BE2C (cell line): ENCODE measurements at places on chromosomes 1 and 21.

DNA sequence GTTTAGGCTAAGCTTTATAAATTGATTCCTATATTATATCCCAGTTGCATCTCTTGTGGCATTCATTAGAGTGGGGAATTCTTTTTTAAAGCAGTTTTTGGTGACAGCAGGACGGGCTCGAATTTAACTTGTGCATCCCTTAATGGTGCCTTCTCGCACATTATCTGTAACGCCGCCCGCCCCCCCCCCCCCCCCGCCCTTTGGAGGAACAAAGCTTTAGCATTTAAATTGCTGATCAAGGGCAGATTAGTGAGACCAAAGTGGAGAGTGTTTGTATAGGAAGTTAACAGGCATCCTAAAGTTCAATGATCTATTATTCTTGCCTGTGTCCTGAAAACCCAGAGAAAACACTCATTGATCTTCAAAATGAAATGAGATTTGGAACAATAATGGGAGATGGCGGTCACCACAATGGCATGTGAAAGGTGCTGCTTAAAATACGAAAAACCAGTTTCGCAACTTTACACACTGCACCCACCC is 2.2 kb downstream of the LMO4 start:
- no peak for DNase-seq

GRCh38 chr1:68199603-68200002 is 32.7 kb downstream of the WLS start:
- DNase-seq: no peak

GRCh38 chr1:221979444-221980032 is 237.6 kb upstream of the DUSP10 start:
- DNase-seq: no peak

DNA sequence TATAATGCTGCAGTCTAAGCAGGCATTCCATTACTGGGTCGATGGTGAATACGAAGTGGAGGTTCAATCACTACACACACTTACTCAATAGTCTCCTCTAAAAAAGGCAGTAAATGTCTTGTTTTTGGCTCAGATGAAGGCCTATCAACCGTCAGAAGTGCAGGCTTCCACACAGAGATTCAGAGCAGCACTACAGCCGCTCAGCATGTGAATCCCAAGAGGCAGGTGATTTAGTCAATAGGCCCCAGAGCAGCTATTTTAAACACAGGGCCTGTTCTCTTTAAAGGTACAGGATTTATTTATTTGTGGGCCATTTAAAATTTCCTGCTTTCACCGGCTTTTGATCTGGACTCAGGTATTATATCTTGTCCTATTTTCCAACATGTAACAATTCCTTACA is 293.7 kb downstream of the RGS7 start:
- no peak for DNase-seq

- DNase-seq: no peak
Observed at GRCh38 chr1:209647156-209647555, 5.1 kb downstream of the LAMB3 start.

DNA sequence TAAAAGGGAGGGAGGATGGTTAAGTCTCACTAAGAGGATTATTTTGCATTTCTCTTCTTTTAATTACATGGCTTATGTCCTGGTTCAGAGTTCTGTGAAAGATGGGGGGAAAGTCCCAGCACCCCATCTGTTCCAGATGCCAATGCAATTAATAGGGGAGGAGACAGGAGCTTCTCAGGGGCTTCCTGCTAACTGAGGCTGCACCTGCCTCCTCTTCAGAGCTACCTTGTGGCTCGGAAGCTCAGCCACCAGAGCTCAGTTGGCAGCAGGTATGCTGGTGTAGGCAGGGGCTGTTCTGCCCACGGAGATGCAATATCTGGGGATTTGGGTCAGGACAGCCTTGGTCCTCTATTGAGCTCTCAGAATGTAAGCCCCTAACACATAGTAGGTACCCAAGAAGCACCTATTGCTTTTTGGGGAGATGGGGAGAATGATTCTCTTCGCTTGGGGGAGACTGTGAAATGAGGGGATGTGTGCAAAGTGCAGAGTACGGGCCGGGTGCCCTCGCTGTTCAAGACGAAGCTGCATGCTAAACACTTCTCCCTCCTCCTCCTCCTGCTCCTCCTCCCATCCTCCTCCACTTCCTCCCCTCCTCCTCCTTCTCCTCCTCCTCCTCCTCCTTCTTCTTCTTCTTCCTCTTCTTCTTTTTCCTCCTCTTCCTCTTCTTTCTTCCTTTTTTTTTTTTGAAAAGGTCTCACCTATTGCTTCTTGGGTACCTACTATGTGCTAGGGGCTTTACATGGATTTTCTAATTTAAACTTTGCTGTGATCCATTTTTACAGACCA is 279.0 kb downstream of the PTPRU start:
- DNase-seq: no peak

DNA sequence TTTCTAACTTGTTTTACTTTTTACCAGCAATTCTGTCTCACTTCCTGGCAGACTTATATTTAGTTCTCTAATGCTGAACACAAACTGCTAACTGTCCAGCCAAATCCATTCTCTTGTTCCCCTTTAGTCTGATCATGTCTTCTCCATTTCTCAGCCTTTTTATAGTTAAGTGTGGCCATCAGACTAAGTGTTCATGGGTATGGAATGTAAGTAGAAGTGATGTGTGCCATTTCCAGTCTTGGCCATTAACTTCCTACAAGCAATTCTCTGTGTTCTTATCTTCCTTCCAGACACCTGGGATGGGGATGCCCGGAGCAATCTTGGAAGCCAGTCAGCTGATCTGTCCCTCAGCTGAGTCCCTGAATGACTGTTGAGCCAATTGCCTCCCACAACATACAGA is 165.8 kb downstream of the ST6GALNAC3 start:
- peak; percentile 11 for DNase-seq

GRCh38 chr1:154416471-154417337 is 11.6 kb downstream of the IL6R start:
- no peak for DNase-seq

DNA sequence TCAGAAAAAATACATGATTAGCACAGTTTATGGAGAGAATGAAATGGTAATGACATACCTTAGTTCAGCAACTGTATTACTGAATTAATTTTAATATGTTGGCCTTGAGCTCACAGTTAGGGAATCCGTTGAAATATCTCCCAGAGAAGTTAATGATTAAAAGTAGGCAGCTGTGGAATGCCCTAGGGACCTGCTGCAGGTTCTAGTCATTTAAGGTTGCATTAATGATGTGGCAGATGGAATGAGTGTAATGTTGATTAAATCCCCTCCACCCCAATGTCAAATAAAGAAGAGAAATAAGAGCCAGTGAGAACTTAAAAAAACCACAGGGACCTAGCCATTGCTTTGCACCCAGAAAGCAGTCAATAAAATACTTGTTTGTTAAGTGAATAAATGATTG is 40.3 kb upstream of the TRIM45 start:
- DNase-seq: no peak

DNA sequence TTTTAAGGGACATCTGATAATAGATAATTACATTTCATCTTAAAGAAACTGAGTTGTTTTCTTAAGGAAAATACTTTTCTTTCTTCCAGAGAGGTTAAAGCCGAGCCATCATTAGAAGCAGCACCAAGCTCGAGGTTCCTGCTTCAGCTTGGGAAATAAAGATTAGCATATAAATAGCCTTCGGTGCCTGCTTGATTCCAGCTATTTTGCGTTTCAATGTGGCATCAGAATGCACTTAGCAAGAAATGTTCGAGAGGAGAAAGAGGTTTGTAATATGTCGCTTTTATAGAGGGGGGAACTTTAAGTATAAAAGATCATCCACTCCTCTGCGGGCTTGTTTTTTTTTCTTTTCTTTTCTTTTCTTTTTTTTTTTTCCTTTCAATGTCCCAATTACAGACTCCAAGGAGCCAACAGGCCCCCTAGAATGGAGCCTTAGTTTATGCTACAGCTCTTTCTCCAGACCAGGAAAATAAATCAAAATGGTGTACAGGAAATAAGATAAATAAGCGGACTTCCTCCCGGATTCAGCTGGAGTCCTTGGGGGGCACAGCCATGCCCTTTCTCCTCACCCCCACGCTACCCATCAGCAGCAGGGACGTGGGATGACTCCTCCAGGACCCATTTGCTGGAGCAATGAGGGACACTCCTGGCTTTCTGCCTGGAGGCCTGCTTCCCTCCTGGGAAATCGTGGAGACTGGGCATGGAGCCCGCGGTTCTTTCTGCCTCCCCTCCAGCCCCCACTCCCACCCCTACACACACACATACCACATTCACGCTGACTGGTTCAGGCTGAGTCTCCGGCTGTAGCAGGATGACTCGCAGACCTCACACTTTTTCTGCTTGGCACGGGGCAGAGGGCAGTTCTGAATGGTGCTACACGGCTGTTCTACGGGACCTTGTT is 131.6 kb downstream of the RRAGC start:
- DNase-seq: peak; percentile 74

- no peak for DNase-seq
Observed at GRCh38 chr1:15215116-15215515, 31.9 kb upstream of the FHAD1 start.

DNA sequence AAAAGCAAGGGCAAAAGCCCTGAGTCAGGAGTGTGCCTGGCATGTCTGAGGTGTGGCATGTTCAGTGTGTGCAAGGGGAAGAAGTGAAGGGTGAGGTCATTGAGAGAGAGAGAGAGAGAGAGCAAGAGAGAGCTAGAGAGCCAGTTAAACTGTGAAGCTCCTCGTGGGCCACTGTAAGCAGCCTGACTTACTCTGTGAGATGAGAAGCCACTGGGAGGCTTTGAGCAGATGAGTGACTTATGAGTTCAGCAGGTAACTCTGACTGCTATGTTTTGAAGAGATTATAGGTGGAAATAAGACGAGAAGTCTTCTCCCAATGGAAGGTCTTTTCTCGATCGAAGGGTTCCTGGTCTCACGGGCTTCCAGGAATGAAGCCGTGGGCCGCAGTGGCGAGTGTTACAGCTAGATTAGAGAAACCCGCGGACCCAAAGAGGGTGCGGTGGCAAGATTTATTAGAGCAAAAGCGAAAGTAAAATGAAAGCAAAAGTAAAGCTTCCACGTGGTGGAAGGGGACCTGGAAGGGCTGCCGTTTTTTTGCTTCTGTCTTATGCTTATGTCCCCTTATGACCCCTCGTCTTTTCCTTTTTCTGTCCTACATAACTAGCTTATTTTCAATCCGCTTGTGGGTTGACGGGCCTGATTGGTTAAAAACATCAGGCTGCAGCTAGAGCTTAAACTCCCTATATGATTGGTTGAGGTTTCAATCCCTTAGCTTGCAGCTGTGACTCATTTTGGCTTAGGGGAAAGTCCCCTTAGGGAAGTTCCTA is 323.1 kb upstream of the FAM78B start:
- DNase-seq: peak; percentile 8

- no peak for DNase-seq
Observed at GRCh38 chr1:3481836-3482375, 27.4 kb downstream of the ARHGEF16 start.

DNA sequence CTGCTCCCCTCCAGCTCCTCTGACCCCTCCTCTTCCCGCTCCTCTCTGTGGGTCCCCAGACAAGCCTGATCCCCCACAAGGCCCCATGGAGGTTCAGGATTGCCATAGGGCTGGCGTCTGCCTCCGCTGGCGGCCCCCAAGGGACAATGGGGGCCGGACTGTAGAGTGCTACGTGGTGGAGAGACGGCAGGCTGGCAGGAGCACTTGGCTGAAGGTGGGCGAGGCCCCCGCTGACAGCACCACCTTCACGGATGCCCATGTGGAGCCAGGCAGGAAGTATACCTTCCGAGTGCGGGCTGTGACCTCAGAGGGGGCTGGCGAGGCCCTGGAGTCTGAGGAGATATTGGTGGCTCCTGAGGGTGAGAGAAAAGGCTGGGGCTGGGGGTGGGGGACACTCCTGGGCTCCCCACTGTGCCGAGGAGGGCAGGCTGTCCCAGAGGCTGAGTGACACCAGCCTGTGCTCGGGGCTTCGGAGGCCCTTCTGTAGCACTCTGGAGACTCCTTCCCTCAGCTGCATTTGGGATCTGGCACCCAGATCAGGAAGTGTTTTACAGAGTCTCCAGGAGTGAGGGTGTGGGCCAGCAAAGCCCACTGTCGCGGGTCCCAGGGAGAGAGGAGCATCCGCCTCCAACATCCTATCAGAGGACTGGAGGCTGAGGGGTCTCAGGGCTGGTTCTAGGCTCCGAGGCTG is 25.9 kb downstream of the IGFN1 start:
- no peak for DNase-seq

GRCh38 chr1:13585612-13585991 is 2.0 kb downstream of the PDPN start:
- DNase-seq: no peak

DNA sequence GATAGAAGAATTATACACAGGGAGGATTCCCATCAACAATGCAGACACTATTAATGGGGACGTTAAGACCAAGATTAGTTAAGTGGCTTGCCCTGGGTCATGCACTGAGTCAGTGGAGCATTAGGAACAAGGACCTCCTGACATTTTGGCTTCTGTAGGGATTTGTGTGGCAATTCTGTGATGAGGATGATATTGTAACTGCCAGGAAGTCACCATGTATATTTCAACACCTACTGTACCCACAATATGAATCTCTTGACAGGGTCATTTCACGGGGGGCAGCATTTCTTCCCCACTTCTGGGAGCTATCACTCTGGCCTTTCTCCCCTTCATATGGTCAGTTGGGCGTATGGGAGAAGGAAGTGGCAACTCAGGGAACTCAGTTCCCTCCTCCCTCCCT is 134.9 kb downstream of the RUNX1 start:
- no peak for DNase-seq

GRCh38 chr1:170445096-170445495 is 86.9 kb upstream of the GORAB start:
- DNase-seq: no peak

GRCh38 chr1:111934106-111934852 is 55.2 kb downstream of the KCND3 start:
- DNase-seq: no peak

DNA sequence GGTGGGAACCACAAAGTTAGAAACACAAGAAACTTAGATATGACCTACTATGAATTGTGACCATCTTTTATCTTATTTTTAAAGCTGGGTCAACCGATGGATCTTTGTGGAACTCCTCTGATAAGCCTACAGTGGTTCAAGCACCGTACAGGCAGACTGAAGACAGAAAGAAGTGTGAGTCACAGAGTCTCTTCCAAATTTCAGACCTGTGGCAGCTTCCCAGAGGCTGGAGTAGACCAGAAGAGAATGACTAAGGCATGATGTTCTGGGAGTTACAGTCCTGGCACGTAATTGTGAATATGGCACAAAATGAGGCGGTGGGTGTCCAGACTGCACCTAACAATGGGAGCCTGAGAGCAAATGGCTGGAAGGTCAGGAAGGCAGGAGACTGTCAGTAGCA is 70.0 kb downstream of the LMO4 start:
- DNase-seq: no peak

GRCh38 chr1:81034291-81034690 is 766.4 kb upstream of the ADGRL2 start:
- DNase-seq: no peak

DNA sequence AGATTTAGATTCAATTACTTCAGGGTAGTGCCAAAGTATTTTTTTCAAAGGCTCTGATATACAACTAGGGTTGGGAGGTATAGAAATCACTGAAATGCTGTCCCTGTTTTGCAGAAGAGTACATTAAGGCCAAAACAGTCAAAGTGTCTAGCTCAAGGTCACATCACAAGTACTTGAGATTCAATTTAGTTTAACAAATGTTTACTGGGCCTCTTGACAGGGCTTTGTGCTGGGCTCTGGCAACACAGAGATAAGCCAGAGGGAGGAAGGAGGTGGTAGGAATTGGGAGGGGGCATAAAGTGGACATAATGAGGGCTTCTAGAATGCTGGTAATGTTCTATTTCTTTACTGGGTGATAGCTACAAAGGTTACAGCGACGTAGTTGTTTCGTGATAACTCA is 2.3 kb upstream of the SLC9A1 start:
- no peak for DNase-seq

GRCh38 chr1:246280551-246280950 is 226.5 kb downstream of the SMYD3 start:
- DNase-seq: peak; percentile 42
